ENCODE measurements at places on chromosomes 5 and 9. TPM values are rescaled to one million over a fixed set of nuclear protein-coding genes. Genes with fewer than 3 reads are reported as not detected.

The TERT gene
- not detected for total RNA-seq

The PCDHB13 gene
- total RNA-seq = 5.0 TPM

The BSPRY gene
- 2.0 TPM for total RNA-seq

The MYMK gene
- not detected for total RNA-seq
